Esophagus muscularis mucosa (tissue), 4 donors: ENCODE measurements at places on chromosomes 11 and 22. TPM values are rescaled to one million over a fixed set of nuclear protein-coding genes. Genes with fewer than 3 reads are reported as not detected.

Gene LAYN
- total RNA-seq = 23.4 TPM

Gene BTG4
- not detected for total RNA-seq

Gene APOA5
- total RNA-seq = not detected

DNA sequence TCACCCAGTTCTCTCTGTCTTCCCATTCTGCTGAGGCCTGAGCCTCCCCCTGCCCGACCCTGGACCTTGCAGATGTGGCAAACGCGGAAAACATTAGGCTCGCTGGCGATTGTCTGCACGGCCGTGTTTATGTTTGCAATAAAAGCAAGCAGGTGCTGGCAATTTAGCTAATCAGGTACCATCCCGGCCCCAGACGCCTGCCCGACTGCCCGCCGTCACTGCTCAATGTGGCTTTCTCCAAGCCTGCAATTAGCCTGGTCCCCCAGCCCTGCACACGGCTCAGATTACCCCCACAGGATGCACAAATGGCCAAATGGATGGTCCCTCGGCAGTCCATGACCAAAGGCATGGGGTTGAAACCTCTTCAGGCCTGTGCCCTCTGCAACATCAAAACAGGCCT lies 259.7 kb downstream of the MN1 start:
- no peak overlapping the region for H3K4me3 ChIP-seq
- no peaks in the 10 kb centered on the region for H3K27me3 ChIP-seq
- no peaks in the 10 kb centered on the region for H3K4me1 ChIP-seq
- no peak for DNase-seq

GRCh38 chr11:4699697-4700435 lies 2.2 kb upstream of the OR51E2 start:
- H3K4me1 ChIP-seq = peaks cover 13% of the 10 kb centered on the region
- H3K27ac ChIP-seq = no peak overlapping the region
- DNase-seq = no peak
- no peaks in the 10 kb centered on the region for H3K36me3 ChIP-seq
